ENCODE measurements at places on chromosomes 7 and 10. TPM values are rescaled to one million over a fixed set of nuclear protein-coding genes. Genes with fewer than 3 reads are reported as not detected.

DNA sequence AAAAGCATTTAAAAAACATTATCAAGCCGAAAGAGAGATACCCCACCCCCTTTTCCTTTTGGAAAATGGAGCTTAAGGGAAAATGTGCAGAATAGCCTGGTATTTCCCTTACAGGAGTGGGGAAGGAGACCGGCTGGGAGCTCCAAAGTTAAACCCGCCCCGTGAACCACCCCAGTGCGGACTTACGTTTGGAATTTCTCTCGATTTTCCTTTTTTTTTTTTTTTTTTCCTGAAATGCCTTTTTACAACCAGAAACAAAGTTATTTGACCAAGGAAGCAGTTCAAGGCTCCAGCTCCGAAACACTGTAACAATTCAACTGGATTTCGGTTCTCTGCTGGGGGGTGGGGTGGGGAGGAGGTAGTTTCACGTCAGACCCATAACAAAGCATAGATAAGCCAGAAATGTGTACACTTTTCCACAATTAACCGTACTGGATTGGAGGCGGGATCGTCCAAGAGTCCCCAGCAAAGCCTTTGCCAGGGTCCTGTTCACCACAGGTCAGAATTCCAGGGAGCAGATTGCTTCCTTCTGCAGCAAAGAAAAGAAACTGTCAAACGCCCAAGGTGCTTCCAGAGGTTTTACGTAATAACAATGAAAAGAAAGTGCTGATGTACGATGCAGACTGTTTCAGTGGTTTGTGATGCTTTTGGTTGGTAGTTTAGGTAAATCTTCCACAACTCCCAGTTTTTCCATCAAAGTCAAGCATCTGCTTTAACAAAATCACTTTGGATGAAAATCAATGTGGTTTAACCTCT lies 6.7 kb downstream of the SKIDA1 start:
- no peak for DNase-seq

DNA sequence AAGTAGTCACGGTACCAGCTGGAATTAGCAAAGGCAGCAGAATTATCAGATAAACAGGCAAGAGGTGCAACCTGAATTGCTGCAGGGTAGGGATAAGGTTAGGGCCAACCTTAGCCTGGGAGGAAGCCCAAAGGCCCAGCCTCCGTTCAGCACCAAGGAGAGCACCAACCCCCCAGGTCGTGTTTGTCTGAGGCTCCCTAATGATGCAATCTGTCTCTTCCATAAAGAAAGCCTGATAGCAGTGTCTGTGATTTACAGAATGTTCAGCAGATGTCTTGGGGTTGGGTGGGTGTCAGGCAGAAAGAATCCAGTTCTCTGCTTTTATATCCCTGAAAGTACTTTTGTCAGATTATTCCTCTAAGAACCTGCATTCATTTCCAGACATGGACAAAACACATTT lies 328.4 kb upstream of the AOAH start:
- no peak for DNase-seq

The SPDYE5 gene
- not detected for total RNA-seq

GRCh38 chr10:23530079-23530478 lies 91.2 kb downstream of the OTUD1 start:
- no peak for DNase-seq

All from urinary bladder (tissue), 4 donors.